ENCODE measurements at places on chromosomes 6 and 20. TPM values are rescaled to one million over a fixed set of nuclear protein-coding genes. Genes with fewer than 3 reads are reported as not detected.

DNA sequence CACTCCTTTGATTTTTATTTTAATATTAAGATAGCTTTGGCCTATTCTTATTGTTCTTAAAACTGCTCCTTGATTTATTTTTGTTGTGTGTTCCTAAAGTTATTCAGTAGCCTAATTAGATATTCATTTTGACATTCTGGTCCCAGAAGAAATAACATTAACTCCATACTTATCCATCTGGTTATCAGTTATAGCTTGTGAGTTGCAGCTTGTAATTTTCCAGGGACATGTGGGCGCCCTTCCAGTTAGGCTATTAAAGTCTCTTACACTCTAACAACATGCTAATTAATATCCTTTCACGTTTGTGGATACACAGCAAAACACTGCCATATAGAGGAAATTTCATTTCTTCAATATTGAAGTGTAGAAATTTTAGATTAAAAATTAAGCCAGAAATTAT lies 987.5 kb downstream of the HACE1 start:
- no peak for DNase-seq

- DNase-seq: no peak
Observed at GRCh38 chr6:57108691-57109090, 18.7 kb downstream of the ZNF451 start.

Gene RAB22A
- 9.4 TPM for total RNA-seq

GRCh38 chr20:45467861-45468260 lies 1.7 kb upstream of the WFDC2 start:
- no peak for DNase-seq

GRCh38 chr20:34562641-34563040 lies 4.1 kb downstream of the MAP1LC3A start:
- DNase-seq: no peak

- DNase-seq: peak; percentile 60
Observed at GRCh38 chr20:18663932-18664331, 76.1 kb downstream of the DTD1 start.

Gene IP6K3
- total RNA-seq: 0.07 TPM

- peak; percentile 44 for DNase-seq
Observed at GRCh38 chr6:135451617-135452190, 45.8 kb downstream of the AHI1 start.

- no peak for DNase-seq
Observed at GRCh38 chr6:169172456-169172855, 81.2 kb downstream of the THBS2 start.

GRCh38 chr6:152048921-152049320 lies 241.4 kb downstream of the ESR1 start:
- no peak for DNase-seq

Gene MTFR2
- 14.2 TPM for total RNA-seq

Gene HAO1
- not detected for total RNA-seq

Gene PRICKLE4
- total RNA-seq: not detected

DNA sequence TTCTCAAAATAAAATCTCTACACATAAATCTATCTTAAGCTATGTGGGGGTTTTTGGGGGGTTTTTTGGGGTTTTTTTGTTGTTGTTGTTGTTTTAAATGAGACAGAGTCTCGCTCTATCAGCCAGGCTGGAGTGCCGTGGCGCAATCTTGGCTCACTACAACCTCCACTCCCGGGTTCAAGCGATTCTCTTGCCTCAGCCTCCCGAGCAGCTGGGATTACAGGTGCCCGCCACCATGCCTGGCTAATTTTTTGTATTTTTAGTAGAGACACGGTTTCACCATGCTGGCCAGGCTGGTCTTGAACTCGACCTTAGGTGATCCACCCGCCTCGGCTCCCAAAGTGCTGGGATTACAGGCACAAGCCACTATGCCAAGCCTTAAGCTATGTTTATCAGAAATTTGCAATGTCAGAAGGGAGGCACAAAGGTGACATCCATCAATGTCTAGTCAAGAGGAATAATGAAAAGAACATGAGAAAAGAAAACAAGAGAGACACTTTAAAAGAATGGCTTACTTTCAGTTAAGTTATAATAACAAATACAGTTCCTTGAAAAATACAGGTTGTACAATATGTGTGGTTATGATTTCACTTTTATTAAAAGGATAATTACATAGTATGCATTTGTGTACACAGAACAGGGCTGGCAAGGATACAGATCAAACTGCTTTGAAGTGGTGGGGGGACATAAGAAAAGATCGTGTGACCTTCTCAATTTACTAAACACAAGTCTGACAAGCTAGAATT lies 28.6 kb downstream of the SLC23A2 start:
- peak; percentile 74 for DNase-seq

DNA sequence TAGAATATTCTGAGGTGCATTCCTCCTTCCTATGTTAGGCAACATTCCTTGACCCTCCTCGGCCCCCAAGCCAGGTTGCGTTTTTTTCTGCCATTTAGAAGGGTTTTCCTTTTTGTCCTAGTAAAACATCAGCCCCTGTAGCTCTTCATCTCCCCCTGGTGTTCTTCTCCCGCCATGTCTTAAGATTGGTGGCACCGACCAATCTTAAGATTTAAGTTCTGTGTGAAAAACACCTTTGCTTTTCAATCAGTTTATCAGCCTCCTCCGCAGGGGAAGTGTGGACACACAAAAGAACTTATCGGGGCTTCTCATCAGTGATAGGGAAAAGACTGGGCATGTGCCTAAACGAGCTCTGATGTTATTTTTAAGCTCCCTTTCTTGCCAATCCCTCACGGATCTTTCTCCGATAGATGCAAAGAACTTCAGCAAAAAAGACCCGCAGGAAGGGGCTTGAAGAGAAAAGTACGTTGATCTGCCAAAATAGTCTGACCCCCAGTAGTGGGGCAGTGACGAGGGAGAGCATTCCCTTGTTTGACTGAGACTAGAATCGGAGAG lies 719 bp upstream of the EDN1 start:
- peak; percentile 75 for DNase-seq

- no peak for DNase-seq
Observed at GRCh38 chr6:112209131-112209530, 45.2 kb downstream of the LAMA4 start.

GRCh38 chr6:152379423-152379822 lies 257.7 kb downstream of the SYNE1 start:
- DNase-seq: no peak

DNA sequence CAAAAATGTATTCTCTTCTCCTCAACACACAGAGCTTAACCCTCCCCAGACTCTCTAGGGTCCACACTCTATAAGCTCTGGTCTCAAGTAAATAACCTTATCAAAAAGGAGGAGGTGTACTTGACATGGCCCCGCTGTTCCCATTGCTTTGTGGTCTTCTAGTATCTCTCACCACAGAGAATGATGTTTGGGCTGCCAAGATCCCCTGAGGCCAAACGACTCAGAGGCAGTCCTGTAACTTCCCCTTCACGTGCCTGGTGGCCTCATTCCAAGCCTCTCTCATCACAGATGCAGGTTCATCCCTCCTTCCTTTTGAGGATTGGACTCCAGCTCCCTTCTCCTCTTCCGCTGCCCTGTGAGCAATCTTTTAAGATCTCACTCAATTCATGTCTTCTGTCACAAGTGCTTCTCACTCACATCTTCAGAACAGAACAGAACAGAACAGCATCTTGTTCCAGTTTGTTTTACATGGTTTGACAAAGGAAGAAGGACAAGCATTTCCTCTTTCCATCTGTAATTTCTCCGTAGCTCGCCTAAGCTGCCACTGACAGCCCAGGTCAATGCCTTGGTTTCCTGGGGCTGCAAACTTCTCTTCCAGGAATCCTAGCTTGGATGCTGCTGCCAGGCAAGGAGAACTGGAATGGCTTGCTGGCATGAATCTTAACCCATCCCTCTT lies 541.5 kb downstream of the CD83 start:
- no peak for DNase-seq

DNA sequence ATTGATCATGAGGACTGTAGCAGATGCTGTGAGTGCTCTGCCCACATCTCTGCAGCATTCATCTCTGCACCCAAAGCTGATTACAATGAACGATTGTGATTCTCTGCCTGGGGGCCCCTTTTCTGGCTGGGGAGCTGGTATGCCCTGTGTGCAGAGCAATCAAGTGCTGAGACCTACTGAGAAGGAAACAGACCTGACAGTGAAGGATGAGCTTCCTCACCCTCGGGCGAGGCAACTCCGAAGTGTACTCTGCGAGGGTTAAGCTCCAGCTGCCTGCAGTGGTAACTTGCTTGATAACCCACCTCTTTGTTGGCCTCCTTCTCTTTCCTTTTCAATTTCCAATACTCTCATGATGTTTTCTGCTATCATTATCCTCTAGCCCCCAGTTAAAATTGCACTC lies 289.7 kb upstream of the RNF24 start:
- no peak for DNase-seq

Gene SLC22A3
- 2.4 TPM for total RNA-seq

Measured in Caki2 (cell line).